ENCODE measurements at places on chromosomes 6 and 20.

DNA sequence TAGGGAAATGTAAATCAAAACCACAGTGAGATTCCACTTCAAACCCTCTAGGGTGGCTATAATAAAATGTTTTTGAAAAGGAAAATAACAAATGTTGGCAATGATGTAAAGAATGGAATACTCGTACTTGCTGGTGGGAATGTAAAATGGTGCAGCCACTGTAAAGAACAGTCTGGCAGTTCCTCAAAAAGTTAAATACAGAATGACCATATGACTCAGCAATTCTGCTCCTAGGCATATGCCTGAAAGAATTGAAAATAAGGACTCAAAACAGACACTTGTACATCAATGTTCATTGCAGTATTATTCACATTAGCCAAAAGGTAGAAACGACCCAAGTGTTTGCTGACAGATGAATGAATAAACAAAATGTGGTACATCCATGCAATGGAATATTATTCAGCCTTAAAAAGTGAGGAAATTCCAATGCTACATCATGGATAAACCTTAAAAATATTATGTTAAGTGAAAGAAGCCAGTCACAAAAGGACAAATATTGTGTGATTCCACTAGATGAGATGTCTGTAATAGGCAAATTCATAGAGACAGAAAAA is 10.2 kb upstream of the RNF114 start:
- no peak for DNase-seq

- no peak for DNase-seq
These were observed 593.5 kb downstream of the TENT5A start for GRCh38 chr6:81158956-81159355.

- DNase-seq = no peak
These were observed 35.8 kb upstream of the SIRT5 start for GRCh38 chr6:13538600-13538999.

DNA sequence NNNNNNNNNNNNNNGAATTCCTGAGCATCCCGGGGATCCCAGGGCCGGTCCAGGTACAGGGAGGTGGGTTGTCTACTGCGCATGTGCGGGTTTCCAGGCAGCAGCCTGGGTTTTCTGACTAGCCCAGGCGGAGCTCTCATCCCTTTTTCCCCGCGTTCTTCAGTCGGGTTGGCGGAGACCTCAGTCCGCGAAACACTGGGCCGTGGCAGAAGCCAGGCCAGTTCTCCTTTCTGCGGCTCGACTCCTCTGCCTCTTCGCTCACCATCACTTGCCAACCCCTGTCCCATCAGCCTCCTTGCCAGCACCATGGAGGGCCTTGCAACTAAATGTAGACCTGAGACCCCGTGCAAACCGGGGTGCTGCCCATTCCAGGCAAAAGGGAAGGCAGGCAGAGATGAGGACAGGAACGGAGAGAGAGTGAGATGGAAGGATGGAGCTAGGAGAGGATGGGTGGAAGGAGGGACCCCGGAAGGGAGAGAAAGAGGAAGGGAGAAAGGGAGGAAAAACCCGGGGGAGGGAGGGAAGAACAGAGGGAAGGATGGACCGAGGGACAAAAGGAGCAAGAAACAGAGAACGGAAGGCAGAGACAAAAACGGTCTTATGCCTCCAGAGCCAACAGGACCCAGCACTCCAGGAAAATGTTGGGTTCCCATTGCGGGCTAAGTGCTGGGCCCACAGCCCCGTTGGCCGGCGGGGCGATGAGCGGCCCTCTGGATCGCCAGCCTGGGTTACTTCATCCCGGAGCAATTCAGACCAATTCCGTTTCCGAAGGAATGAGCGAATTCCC is 445.4 kb upstream of the DEFB115 start:
- DNase-seq = peak; percentile 61
